Ammon's horn (tissue), 1 donor: ENCODE measurements at places on chromosomes 2 and 18.

GRCh38 chr2:39851651-39852110, 72.6 kb upstream of the THUMPD2 start:
- peak; percentile 48 for DNase-seq

GRCh38 chr2:129062146-129062912, 743.7 kb upstream of the HS6ST1 start:
- no peak for DNase-seq

DNA sequence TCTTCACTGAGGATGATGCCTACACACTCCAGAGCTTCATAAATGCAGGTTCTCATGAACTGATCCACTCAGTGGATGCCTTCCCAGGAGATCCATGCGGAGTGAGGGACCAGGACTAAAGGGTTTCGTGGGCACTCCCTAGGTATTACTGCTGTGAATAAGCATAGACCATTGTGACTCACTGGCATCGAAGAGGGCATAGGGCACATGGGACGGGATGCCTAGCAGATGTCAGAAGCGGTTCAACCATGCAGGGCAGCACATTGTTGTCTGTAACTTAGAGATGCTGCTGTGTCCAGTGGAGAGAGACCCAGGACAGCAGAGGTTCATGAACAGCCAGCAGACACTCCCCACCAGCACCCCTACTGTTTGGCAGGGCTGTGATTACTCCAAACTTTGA, 17.2 kb downstream of the GKN2 start:
- no peak for DNase-seq

- DNase-seq: no peak
Observed at GRCh38 chr18:79118797-79119196, 49.6 kb downstream of the ATP9B start.

DNA sequence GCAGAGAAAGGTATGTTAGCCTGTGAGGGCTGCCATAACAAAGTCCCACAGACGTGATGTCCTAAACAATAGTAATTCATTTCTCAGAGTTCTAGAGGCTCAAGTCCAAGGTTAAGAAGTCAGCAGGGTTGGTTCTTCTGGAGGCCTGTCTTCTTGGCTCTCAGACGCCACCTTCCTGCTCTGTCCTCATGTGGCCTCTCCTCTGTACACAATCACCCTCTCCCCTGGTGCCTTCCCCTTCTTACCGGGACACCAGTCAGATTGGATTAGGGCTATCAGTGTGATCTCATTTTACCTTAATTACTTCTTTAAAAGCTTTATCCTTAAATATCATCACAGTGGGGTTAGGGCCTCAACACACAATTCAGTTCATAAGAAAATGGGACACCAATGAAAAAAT, 860.5 kb downstream of the RNF144A start:
- DNase-seq: no peak

- no peak for DNase-seq
Observed at GRCh38 chr2:105849431-105850179, 104.9 kb downstream of the NCK2 start.

GRCh38 chr2:204842661-204843485, 297.6 kb downstream of the PARD3B start:
- DNase-seq: peak; percentile 45

DNA sequence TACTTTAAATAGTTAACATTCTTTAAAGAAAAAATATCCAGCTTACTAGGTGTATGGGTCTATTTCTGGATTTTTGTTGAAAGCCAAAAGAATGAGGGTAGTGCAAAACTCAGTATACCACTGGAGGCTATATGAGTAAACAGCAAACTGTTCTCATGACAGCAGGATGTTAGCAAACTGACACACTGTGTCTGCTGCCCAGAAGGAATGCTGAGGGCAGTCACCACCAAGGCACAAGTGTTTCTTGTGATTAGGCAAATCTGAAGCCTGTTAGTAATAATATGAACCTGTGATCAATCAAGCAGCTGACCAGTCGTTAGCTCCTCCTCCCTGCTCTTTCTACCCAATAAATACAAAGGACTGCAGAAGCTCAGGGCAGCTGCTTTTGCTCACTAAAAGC, 50.5 kb upstream of the SULT1C3 start:
- DNase-seq: no peak

DNA sequence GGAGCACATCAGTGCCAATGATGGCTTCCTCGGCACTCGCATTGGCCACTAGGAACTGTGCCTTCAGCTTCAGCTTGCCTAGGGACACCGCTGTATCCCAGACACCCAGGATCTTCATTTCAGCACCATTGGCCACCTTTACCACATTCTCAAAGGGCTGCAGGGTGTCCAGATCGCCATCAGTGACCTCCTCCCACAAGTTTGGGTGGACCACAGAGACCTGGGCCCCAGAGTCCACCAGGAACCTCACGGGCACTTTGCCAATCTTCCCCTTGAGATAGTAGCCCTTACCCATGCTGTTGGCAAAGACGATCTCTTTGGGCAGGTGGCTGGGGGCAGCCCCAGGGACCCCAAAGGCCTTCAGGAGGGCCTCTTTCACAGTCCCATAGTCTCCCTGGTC, 610 bp downstream of the ASPRV1 start:
- no peak for DNase-seq

GRCh38 chr2:204533629-204534370, 11.5 kb upstream of the PARD3B start:
- no peak for DNase-seq

DNA sequence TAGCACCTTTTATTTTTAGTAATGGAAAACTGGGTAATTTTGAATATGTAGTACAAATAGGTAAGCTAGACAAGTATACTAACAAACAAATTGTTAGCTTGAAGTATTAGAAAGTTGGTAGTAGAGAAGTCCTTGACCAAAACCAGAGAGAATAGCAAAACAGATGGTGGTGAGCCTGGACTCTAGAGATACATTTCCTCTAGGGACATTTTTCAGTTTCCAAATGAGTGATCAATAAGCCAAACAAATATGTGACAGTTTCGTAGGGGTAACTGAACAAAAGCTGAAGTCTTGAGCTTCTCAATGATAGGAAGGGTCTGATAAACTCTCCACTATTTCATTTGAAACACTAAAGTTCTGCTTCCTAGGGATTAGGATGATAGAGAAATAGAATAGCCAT, 692.0 kb upstream of the FAM98A start:
- no peak for DNase-seq

GRCh38 chr2:29253-29652, 17.1 kb downstream of the FAM110C start:
- no peak for DNase-seq

- DNase-seq: no peak
Observed at GRCh38 chr2:108092886-108093285, 106.6 kb downstream of the SLC5A7 start.

DNA sequence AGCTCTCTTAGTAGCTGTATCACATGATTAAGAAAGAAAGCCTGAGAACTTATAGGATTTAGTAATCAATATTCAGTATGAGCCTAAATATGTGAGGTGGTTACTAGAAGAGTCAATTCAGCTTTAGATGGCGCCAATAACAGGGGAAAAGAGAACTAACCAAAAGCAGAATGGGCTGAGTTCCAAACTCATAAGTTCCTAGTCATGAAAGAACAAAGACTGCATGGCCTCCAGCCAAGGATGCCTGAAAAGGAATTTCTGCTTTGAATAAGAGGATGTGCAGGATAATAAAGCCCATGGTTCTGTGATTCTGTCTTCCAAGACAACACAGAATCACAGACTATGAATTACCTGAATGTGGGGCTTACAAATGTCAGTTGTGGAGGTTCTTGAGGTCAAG, 196.5 kb downstream of the SATB2 start:
- no peak for DNase-seq

DNA sequence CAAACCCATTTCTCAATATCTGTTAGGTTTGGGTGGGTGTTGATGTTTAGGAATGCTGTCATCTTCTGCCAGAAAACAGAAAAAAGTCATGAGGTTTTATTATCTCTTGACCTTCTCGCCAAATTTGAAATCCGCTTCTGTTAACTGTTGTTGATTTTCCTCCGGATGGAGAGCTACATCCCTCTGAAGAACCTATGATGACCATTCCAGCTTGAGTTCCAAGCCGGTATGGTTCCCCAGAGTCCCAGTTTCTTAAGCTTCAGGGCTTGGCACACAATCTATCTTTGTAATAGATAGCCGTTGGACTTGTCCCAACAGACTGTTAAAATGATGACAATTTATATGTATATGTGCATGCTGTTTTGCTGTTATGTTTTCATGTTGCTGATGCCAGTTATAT, 1201.0 kb downstream of the LRP1B start:
- no peak for DNase-seq

DNA sequence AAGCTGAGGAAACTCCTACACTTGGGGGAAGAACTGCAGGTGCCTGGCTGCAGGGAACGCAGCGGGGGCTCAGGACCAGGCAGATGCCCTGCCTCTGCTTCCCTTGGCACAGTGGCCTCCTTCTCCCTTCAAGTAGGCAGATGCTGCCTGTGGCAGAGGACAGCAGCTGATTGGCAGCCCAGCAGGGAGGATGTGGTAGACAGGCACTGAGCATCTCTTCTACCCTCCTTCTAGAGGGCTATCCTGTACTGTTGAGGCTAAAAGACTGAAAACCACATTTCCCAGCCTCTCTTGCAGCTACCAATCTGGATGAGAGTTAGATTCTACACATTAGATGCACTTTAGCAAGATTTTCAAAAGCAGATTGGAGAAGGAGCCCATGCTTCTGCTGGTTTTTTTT, 105.7 kb downstream of the MSH2 start:
- no peak for DNase-seq

DNA sequence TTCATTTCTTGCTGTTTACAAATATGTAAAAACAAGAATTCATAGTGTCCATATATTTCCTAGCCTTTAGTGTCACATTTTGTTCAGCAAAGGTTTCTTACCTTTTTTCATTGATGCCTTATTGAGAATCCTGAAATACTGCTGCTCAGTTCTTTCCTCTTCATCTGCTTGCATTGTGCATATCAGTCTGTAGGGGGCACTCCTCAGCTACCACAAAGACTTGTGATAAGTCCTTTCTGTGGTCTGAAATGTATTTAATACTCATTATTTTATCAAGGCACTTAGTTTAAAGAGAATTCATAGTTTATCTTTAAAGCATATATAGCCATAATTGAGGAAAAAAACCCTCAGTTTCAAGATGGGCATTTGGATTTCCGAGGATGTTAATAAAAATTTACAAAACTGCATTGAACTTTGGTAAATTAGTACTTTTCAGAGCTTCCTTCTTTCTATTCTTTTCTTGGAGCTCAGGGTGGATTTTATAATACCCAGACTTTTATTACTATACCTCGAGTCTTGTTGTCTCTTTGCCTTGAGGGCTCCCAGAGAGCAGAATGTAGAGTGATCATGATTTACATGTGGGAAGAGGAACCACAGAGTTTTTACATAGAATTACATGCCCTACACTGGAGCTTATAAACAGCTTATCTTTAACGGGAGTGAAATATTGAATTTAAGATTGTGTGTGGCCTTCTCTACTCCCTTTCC, 570.1 kb downstream of the PLCL1 start:
- DNase-seq: peak; percentile 74

- peak; percentile 72 for DNase-seq
Observed at GRCh38 chr2:55961318-55961911, 37.8 kb upstream of the EFEMP1 start.

- no peak for DNase-seq
Observed at GRCh38 chr2:33214436-33214835, 262.0 kb upstream of the RASGRP3 start.

- DNase-seq: no peak
Observed at GRCh38 chr18:44957461-44957860, 276.8 kb downstream of the SETBP1 start.

DNA sequence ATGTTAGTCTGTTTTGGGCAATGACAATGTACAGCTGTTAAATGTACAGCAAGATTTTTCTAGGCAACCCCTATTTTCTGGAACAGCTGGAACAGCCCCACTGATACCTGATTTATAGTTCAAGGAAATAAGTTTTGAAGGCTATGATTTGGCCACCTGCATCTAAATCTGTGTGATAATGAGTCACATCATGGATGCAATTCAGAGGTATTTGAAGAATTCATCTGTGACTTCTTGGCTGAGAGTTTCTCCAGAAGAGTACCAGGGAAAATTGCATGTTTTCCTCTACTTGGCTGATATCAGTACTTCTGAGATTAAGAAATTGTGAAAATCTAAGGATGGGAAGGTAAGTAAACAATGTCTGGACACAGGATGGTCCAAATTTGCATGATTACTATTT, 40.7 kb upstream of the NT5C1B start:
- no peak for DNase-seq

DNA sequence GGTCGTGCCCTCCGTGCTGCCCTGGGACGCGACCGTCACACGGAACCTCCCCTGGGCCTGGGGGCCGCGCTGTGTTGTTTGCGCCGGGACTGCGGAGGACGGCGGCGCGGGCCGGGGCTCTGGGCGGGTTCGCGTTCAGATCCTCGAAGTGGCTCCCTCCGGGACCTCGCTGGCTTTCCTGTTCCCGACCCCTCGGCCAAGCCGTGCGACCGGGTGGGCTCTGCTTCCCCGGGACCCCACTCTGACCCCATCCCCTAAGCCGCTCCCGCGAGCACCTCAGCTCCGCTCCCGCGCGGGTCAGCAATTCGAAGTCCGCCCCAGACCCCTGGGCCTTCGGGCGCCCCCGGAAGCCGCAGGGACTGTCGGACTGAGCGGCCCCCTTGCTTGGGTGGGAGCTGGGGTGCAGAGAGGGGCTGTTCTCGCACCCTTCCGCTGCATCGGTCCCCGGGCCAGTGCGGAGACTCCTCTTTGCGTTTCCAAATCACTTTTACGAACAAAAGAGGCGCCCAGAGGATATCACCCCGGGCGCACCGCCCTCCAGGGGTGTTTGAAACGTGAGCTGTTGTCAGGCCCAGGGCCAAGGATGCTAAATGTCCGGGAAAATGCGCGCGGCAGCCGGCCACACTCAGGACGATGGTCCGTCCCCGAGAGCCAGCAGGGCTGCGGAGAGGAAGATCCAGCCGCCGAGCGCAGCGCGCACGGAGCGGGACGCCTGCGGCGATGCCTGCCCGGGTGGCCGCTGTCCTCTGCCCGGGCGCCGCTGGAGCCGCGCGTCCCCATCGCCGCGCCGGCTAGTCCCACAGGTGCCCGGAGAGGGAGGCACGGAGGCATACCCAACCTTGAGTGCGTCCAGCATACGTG, 73.5 kb downstream of the ZCCHC2 start:
- DNase-seq: no peak

DNA sequence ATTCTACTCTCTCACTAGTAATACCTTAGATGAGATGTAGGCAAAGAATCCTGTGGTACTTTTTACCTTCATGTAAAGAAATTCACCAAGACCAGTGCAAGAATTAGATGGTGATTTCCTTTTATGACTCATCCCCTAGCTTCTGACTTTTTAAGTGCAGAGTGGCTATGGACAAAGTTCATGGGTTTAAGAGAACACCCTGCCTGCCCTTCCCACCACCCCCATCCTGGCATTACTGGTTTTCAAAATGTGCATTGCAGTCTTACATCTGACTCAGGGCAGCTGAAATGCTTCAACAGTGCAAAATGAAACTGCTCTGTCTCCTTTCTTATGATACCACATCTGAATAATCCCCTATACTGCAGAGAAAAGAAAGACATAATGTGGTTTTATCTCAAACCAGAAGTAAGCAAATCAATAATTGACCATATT, 22.6 kb downstream of the MAIP1 start:
- DNase-seq: no peak

DNA sequence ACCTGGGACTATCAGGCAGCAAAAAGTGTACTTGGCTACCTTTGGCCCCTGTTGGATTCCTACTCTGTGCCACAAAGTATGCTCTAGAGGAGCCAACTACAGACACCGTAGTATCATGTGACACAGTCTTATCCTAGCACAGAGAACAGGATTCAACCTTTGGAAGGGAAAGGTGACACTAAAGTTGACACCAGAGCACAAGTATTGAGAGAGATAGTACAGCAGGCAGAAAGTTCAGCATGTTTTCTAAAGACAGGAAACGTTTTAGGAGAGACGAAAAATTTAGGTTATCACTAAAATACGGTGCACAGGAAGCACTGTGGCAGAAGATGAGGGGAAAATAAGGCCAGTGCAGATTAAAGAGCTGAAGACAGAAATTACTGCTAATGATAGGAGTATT, 18.6 kb downstream of the SMAD2 start:
- no peak for DNase-seq
